GM23248 (cell line): ENCODE measurements at places on chromosomes 1 and 21.

GRCh38 chr1:166165661-166166328, 1.0 kb downstream of the FAM78B start:
- DNase-seq = peak; percentile 6

DNA sequence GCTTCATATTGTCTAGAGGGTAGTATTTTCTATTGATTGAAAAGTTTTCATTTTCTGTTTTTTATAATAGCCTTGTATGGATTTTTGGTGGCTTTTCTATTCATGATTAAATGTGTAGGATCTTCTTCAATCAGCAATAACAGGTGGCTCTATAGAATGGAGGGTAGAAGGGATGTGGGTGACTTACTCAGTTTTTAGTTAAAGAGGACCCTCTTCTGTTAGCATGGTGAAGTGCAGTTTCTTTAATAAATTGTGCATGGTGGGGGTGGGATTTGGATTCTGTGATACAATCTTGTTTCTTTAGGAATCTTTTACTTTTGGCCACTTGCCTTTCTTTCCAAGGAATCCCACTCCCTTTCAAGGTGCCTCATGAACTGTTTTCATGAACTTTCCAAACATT, 64.7 kb downstream of the SLC35A3 start:
- peak; percentile 47 for DNase-seq

DNA sequence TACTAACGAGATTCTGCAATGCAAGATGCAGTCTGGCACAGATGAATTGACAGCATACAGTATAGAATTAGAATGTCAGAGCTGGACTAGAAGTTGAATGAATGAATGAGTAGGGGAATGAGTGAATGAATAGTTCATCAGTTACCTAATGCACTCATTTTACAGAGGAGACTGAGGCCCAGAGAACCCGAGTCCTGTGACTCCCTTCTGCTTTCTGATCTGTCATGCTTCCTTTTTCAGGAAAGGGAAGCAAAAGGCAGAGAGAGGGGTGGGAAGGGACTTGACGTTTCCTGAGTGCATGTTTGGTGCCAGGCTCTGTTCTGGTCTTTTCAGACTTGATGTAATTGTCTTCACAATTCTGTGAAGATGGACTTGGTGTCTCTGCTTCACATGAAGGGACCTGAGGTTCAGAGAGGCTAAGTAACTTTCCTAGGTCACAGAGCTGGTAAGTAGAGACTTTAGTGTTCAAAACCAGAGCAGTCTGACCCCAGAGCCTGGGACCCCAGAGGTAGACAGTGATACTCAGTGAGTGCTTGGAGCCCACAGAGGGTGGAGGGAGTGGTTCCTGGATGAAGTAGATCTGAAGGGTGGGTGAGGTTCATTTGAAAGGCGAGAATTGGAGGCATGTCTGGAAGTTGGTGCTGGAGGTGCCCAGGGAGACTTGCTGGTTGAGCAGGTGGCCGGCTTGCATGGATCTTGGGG, 8.0 kb upstream of the MEX3A start:
- no peak for DNase-seq

DNA sequence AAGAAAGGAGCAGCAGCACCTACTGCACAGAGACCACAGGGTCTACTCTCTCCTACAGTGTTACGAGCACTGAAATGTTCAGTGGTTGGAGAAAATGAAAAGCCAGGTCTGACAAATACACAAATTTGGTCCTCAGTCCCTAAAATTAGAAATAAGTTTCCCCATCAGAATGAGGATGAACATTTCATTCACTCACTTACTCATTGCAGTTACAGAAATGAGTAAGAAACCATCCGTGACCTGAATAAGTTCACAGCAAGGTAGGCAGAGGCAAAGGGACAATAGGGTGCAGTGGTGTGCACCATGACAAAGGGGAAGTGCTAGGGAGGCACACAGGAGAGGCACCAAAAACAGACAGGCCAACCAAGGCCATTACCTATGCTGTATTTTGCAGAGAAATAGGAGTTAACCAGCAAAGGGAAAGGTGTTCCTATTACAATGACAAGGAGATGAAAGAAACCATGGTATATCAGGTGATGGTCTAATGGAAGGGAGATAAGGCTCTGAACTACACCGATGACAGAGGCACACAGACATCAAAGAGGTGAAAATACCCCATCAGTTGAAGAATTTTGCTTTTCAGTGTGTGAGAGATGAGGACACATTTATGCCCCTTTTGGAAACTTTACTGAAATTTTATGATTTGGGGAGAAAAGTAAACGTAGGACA, 29.4 kb downstream of the VAV3 start:
- DNase-seq = peak; percentile 53

- peak; percentile 29 for DNase-seq
Observed at GRCh38 chr1:97042551-97042950, 321.0 kb downstream of the PTBP2 start.

GRCh38 chr1:47675047-47675675, 237.3 kb downstream of the FOXD2 start:
- DNase-seq = no peak
